ENCODE measurements at places on chromosomes 3 and 15.
A peak's percentile ranks its signal among the peaks of the same experiment; 100 is the strongest.

- DNase-seq: peak; percentile 34
These were observed 43.1 kb upstream of the TOPAZ1 start for GRCh38 chr3:44198284-44199269.

DNA sequence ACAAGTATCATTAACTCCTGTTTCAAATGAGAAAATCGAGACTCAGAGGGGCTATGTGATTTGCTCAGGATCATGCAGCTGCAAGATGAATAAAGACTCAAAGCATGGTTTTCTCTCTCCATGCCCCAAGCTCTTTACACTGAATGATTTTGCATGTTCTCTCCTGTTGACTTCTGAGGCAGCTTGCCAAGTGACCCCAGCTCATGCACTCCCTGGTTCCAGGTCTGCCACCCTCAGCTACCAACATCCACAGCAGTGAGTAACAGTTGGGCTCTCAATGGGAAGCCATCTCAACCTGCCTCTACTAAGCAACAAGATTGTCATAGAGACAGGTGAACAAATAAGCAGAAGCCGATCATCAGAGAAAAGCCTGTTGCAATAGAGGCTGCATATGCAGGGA lies 116.9 kb upstream of the GADL1 start:
- DNase-seq: no peak

- DNase-seq: no peak
These were observed 58.0 kb downstream of the CHD2 start for GRCh38 chr15:92958105-92958504.

DNA sequence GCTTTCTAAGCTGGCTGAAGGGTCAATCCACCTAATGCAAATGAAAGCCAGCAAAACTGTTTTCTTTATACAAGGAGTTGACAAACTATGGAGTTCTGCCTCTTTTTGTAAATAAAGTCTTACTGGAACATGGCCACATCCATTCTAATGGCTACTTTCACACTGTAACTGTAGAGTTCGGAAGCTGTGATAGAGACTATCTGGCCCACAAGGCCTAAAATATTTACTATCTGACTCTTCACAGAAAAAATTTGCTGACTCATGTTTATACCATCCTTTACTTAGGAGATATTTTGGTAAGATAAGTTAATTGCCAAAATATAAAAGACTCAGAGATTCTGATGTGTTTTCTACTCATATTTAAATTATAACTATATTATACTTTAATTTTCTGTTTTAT lies 93.7 kb upstream of the GK5 start:
- DNase-seq: no peak

DNA sequence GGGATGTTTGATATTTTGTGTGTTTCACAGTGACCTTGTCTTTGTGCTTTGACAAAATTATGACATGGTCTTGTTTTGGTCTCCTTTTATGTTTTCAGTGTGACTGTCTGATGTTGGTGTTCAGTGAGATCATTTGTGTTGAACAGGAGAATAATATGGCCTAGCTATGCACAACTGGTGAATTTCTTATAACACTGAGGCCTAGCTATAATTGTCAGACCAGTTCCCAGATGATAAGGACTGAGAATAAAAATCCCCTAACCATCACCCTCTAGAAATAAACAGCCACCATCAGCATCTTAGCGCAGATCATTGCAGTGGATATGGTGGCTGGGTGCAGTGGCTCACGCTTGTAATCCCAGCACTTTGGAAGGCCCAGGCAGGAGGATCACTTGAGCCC lies 66.8 kb upstream of the LIMD1 start:
- DNase-seq: no peak

DNA sequence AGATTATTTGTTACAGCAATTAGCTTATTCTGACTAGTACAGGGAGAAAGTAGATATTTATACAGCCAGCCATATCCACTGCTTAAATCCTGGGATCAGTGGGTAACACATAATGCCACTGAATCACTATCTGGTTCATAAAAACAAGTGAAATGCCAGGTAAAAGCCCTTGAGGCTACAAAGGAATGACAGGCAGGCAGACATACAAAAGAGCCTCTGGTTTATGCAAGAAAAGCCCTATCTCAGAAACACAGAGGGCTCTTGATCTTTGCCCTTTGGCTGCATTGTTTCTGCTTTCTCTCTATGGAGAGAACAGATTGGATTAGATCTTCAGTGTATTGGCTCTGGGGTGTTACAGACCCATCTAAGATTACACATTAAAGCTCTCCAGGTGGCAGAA lies 115.4 kb upstream of the GADL1 start:
- no peak for DNase-seq

DNA sequence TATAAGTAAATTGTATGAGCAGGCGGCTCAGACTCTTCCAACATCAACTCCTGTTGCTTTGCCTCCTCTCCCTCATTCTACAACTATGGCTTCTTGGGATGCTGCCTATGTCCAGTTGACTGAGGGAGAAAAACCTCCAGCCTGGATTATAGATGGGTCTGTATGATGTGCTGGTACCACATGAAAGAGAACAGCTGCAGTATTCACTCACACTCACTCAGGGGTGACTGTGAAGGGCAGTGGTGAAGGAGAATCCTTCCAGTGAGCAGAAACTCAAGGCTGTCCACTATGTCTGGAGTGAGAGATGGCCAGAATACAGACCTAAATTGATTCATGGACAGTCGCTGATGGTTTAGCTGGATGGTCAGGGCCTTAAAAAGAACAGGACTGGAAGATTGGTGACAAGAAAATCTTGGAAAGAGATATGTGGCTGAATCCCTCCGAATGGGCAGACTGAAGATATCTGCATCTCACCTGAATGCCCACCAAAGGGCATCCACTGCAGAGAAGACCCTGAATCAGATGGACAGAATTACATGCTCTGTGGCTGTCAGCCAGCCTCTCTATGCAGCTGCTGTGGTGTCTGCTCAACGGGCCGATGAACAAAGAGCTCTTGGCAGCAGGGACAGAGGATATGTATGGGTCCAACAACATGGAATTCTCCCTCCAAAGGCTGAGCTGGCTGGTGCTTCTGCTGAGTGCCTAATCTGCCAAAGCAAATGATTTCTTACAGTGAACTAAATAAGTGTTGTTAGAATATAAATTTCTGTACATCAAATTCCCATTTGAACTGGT lies 1.9 kb upstream of the BCL2L10 start:
- no peak for DNase-seq

DNA sequence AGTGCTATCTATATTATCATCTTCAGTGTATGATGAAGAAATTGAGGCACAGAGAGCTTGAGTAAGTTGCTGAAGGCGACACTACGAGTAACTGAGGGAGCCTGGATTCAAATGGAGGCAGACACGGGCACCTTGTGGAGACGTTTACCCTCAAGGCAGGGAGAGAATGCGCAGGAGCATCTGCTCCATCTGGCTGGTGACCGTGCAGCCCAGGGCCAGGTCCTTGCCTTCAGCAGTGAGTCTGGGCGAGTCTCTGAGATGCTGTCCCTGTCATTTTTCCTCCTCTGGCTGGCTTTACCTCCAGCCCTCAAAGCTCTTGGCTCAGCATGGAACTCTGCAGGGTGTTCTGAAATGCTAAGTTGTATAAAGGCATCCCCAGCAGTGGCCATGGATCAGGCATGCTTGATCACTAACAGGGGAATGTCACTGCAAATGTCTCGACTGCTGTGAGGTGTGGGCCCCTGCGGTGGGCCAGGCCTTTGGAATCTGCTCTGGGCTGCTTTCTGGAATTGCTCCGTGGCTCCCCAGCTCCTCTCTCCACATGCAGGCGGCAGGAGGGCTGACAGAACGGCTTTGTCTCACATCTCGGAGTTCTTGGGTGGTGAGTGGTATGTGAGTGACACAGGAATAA lies 19.7 kb downstream of the SPSB4 start:
- DNase-seq: no peak

DNA sequence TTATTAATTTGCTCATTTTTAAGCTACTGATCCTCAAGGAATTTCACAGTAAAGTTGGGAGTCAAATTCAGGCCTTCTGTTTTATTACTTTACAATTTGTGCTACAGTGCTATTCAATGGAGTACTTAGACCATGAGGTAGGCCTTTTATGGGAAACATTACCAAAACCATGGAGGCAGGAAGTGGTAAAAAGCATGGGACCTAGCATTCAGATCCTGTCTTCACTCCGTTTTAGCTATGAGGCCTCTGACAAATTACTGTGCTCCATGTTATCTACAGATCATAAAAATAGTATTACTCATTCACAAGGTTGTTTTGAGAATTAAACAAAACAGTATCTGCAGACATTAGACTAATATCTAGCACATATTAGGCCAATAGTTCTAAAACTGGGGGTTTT lies 140.6 kb upstream of the SLITRK3 start:
- DNase-seq: no peak

DNA sequence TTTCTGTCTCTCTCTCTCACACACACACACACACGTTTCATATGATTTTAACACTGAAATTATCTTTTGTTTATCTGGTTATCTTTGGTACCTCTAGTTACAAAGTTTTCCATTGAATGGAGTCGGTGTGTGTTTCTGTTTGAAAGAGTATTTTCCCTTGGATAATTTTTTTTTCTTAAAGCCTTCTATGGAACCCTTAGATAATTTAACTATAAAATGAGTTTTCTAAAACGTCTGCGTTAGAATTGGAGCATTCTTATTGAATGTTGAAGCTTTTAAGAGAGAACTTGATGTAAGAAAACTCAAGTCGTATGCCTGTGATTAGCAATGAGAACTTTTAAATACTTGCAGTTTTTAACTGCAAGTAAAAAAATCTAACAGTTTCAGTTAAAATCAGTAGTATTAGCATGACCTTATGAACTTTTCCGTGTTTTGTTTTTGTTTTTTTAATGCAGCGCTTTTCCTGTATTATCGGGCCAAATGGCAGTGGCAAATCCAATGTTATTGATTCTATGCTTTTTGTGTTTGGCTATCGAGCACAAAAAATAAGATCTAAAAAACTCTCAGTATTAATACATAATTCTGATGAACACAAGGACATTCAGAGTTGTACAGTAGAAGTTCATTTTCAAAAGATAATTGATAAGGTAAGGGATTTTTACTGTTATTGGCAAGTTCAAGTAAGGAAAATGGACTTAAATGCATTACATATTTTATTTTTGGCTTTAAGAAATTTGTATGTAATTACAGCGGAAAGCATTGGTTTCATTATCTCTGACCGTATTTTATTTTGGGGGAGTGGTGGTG lies 3.0 kb downstream of the SMC4 start:
- DNase-seq: no peak

- no peak for DNase-seq
These were observed 42.8 kb upstream of the MLF1 start for GRCh38 chr3:158528076-158528674.

GRCh38 chr15:73353734-73354133 lies 15.0 kb downstream of the HCN4 start:
- DNase-seq: no peak

DNA sequence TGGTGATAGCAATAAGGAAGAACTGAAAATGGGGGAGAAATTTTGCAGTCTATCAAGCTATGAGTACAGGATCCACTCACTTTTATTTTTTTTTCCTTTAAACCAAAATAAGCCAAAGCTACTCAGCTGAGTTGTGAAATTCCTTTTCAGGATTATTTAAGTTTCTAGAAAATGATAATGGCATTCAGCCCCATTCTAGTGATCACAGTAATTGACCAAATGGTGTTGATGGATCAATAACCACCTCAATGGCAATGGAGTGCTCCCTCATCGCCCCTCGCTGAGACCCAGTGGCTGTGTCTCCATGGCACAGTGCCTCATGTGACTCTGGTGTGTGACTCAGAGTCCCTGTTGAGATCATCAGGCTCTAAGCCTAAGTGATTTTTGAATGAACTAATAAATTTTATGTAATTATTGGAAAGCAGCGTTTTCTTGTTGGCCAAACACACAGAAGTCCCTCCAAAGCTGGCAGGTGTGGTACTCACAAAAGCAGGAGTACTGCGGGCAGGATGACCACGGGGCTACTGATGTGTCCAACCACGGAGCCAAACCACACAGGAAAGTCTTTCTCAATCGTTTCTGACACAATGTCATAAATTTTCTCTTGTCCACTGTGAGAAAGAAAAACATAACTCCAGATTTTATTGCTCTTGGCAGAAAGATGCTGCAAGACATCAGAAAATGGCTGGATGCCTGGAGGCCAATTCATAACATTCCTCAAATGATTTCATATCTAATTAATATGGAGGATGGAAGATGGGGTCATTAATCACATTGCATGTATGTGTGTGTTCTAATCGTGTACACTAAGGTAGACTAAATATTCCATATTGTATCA lies 14.4 kb upstream of the STARD5 start:
- no peak for DNase-seq

- no peak for DNase-seq
These were observed 160.7 kb downstream of the FRMD5 start for GRCh38 chr15:44034334-44034733.

DNA sequence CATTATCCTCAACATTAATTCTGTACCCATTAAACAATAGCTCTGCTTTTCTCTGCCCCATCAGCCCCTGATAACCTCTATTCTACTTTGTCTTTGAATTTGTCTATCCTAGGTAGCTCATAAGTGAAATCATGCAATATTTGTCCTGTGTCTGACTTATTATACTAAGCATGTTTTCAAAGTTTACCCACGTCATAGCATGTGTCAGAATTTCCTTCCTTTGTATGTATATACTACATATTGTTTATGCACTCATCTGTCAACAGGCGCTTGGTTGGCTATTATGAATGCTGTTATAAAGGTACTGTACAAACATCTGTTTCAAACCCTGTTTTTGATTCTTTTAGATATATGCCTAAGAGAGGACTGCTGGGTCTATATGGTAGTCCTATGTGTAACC lies 18.2 kb downstream of the CSNK1G1 start:
- DNase-seq: no peak

GRCh38 chr3:147152476-147152875 lies 253.9 kb downstream of the ZIC4 start:
- no peak for DNase-seq

GRCh38 chr3:125513490-125514115 lies 6.4 kb downstream of the SNX4 start:
- no peak for DNase-seq

DNA sequence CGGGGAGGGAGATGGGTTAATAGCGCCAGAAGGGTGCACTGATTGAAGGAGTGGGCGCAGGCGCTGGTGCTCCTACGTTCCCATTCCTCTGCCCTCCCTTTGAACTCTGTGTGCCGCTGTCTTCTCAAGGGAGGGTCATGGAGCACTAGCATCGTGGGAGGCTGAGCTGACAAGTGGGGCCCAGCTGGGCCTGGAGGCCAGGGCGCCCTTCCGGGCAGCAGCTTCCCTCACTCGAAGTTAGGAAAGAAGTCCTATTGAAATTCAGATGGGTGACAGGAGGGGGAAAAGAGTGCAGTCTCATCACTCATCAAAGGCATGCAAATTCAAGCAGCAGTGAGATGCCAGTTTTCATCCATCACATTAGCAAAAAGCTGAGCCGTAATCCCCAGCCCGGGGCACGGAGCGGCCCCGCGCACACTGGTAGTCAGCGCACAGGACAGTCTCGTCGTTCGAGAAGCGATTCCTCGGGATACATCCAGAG lies 128.2 kb downstream of the LRRK1 start:
- DNase-seq: no peak
